ENCODE measurements at places on chromosomes 3 and 15. TPM values are rescaled to one million over a fixed set of nuclear protein-coding genes. Genes with fewer than 3 reads are reported as not detected.

DNA sequence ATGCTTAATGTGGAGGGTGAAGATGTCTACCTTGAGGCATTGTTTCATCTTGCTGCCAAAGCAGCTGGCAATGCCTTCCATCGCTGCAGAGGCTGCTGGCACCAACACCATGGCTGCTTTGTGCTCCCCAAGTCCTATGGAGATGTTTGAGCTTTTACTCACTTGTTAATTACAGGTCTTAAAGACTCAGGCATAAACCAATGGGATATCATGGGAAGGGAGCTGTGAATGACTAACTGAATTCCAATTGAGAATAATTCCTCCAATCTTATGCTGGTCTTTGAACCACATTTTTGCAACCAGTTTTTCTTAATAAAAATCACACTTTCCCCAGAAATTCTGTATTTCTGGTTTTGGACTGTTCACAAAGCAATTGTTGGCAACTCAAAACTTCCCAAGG, 762.0 kb downstream of the GBE1 start:
- DNase-seq = no peak

DNA sequence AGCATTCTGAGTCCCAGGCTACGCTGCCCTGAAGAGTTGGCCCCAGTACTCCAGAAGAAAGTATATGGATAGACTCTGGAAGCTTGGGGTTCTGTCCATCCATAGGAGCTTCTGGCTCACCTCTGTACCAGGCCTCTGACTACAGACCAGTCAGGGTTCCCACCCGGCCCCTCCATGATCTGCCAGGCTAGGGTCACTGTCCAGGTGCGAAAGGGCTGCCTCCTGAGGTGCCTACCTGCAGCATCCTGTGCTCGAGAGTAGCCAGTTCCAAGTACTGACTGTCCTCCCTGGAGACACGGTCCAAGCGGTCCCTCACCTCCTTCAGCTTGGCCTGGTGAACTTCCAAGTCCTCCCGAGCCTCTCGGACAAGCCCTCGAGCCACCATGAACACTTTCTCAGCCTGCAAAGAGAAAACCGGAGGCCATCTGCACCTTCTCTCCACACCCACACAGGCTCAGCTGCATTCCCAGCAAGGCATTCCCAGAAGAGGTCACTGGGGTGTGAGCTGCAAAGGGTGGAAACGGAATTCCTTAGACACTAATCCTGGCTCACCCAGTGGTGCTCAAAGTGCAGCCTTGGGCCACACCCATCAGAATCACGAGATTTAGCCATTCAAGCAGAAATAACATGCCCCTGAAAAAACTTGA, 3.7 kb upstream of the PLXNB1 start:
- DNase-seq = no peak

GRCh38 chr15:79167776-79168175, 77.2 kb upstream of the RASGRF1 start:
- DNase-seq = no peak

GRCh38 chr3:67774676-67775075, 120.3 kb upstream of the SUCLG2 start:
- DNase-seq = no peak

GRCh38 chr3:111368056-111368455, 173.9 kb upstream of the CD96 start:
- no peak for DNase-seq

DNA sequence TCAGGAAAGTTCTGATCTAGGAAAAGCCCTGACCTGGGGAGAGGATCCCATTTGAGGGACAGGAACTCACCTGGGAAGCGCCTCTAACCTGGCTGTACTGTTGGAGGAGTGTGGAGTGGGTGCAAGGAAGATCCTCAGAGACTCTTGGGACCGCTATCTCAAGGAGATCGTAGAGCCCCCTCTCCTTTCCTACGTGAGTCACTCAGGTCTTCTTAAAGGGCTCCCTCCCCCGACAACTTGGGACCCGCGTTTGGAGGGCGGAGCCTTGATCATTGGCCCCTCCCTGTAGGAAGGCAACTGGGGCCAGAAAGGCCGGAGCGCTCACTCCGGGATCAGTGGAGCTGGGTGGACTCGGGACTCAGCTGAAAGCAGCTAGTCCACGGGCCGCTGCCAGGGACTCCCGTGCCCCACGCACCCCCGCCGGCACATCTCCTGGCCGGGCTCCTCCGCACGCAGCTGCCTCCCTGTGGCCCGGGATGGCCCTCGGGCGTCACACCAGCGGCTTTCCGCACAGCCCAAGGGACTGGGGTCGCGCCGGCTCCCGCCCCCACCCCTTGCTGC, 520 bp downstream of the SLC26A6 start:
- DNase-seq = peak; percentile 72

GRCh38 chr15:70203981-70204560, 106.4 kb upstream of the TLE3 start:
- DNase-seq = no peak

- DNase-seq = no peak
Measured at GRCh38 chr3:149336925-149337324, 3.5 kb upstream of the TM4SF18 start.

DNA sequence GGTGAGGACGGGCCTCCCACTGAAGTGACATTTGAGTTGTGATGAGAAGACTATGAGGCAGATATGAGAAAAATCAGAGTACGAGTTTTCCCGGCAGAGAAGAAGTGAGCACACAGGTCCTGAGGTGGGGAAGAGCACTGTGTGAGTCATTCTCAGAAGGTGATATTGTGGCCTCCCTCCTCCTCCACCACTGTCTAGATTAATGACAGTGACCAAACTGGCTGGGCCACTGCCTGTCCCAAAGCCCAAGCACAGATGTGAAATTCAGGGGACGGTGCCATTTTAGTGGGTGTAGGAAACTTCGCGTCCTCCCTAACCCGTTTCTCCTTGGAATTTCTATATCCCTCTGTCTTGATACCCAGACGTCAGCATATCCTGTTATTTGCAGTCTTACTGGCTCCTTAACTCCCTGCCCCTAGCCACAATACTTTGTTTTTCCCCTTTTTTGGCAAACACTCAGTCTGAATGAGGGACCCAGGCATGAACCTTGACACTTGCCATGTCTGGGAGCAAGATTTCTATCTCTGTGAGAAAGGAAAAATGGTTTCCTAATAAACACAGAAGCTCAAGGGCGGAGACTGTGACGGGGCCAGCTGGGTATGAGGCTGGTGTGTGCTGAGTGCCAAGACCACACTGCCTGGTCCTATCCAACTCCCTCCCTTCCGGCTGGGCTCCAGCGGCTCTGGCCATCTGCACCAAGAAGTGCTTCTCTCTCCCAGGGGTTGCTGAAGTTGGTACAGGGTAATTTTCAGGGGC, 15.2 kb downstream of the PRICKLE2 start:
- DNase-seq = peak; percentile 43

- peak; percentile 80 for DNase-seq
Measured at GRCh38 chr15:59138243-59138642, 33.3 kb downstream of the CCNB2 start.

DNA sequence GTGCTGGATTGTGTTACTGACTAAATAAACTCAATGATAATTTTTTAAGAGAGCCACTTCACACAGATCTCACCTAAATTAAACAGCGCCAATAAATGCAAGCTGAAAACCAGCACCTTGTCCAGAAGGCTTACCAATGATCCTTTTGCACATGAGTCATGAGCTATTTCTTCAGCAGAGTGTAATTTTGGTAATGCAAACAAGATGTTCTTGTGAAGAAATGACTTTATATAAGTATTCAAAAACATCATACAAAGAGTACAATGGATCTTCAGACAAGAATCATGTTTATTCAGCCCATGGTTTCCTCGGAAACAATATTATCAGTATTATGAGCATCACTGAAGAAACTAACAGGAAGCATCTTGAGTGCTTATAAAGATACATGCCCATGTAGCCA, 263.8 kb upstream of the UBE2E2 start:
- peak; percentile 39 for DNase-seq

GRCh38 chr15:26877831-26878230, 11.0 kb downstream of the GABRA5 start:
- DNase-seq = no peak

DNA sequence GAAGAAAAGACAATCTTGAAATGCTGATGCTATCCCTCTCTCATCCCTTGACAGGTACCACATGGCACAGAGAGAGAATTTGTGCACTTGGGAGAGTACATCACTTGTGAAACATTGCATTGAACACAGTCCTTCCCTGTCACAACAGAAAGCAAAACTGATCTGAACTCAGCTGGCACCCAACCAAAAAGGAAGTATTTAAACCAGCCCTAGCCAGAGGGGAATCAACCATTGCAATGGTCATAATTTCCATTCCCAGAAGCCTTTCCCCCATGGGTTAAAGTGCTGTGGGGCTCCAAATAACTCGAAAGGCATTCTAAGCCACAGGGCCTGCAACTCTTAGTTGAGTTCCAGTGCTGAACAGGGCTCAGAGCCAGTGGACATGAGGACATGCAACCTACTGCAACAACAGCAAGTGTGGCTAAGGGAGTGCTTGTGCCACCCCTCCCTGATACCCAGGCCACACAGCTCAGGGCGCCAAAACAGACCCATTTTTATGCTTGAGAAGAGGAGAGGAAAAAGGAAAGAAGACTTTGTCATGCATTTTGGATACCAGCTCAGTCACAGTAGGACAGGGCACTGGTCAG, 530.8 kb upstream of the BCHE start:
- no peak for DNase-seq

- DNase-seq = peak; percentile 52
Measured at GRCh38 chr3:113000691-113001090, 9.9 kb downstream of the GTPBP8 start.

GRCh38 chr15:92095693-92096092, 242.2 kb downstream of the SLCO3A1 start:
- DNase-seq = no peak

GRCh38 chr3:125239266-125239665, 26.7 kb upstream of the SLC12A8 start:
- DNase-seq = no peak

DNA sequence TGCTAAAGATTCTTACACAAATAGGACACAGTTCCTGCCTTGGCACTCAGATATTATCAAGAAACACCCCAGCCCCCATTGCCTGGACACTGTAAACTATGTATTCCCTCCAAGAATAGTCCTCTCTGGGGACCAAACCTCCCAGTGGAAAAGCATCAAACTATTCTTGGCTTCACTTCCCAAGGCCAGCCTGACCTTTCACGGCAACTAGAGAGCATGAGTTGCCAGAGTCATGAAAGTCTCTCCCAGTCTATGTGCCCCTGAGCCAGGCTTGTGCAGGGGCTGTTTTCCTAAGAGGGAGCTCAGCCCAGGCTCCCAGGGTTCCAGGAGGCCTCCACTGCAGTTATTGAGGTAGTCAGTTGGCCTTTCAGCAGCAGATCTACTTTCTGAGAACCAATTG, 251.9 kb upstream of the TGFBR2 start:
- no peak for DNase-seq

DNA sequence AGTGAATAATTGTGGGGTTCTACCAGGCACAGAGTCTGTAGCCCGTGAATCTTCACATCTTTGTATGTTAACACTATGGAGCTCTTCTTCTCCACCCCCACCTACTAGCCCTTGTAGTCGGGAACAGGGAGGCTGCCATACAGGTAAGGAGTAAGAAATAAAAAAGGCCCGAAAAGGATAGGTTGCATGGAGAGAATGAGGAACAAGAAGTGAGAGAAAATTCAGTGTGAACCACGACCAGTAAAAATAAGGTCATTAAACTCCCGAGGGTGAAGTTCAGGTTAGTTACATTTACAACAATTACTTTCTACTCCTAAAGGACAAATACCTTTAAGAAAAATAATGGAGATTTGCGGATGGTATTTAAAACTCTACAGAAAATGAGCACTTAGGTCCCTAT, 53.3 kb downstream of the OSBPL10 start:
- DNase-seq = no peak

DNA sequence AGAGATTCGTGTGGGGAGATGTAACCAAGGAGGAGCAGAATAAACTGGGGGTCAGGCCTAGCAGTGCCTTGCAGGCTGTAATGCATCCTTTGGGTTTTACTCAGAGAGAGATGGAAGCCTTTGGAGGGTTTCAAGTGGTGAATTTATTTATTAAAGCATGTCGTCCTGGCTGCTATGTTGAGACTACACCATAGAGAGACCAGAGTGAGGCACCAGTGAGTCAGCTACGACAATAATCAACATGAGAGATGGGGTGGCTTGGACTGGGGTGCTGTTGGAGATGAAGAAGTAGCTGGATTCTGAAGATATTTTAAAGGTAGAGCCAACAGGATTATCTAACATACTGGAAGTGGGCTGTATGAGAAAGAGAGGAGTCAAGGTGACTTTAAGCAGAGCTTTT, 335.3 kb upstream of the ARHGEF26 start:
- peak; percentile 27 for DNase-seq

GRCh38 chr3:97257942-97258697, 443.7 kb downstream of the EPHA6 start:
- no peak for DNase-seq

- no peak for DNase-seq
Measured at GRCh38 chr3:130835483-130835882, 58.4 kb upstream of the ATP2C1 start.

GRCh38 chr3:27553886-27554540, 69.8 kb upstream of the SLC4A7 start:
- no peak for DNase-seq

- DNase-seq = no peak
Measured at GRCh38 chr3:194314388-194315068, 36.6 kb downstream of the CPN2 start.

DNA sequence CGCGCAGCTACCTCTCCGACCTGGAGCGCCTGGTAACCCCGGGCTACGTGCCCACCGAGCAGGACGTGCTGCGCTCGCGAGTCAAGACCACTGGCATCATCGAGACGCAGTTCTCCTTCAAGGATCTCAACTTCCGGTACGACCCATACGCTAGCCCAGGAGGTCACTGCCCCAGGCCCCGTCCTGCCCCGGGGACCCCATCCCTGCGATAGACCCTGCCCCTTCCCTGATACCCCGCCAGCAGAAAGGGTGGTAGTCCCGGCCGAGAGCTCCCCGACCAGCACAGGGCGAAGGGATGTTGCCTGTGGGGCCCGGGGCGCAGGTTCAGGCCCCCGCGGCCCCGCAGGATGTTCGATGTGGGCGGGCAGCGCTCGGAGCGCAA, 2.3 kb downstream of the GNAT1 start:
- no peak for DNase-seq

- peak; percentile 87 for DNase-seq
Measured at GRCh38 chr3:14472471-14473351, 67.4 kb downstream of the GRIP2 start.

SLCO2A1 gene
- 10.7 TPM for total RNA-seq

SLC28A1 gene
- not detected for total RNA-seq

PLA1A gene
- 14.8 TPM for total RNA-seq

GATA2 gene
- 25.0 TPM for total RNA-seq

IFRD2 gene
- total RNA-seq = 92.2 TPM

C3orf33 gene
- total RNA-seq = 2.0 TPM

CMTM6 gene
- total RNA-seq = 161 TPM

NANOGP8 gene
- total RNA-seq = not detected

SPINK8 gene
- not detected for total RNA-seq

PLXND1 gene
- total RNA-seq = 872 TPM

DUOXA1 gene
- not detected for total RNA-seq

CMC1 gene
- total RNA-seq = 3.5 TPM

PLA2G4E gene
- not detected for total RNA-seq

DNAH12 gene
- total RNA-seq = under 0.01 TPM

SERPINI1 gene
- total RNA-seq = 1.5 TPM

LPP gene
- 57.7 TPM for total RNA-seq

Measured in dermis blood vessel endothelial cell (primary cell).